ENCODE measurements at places on chromosomes 1 and 21.
A peak's percentile ranks its signal among the peaks of the same experiment; 100 is the strongest.

DNA sequence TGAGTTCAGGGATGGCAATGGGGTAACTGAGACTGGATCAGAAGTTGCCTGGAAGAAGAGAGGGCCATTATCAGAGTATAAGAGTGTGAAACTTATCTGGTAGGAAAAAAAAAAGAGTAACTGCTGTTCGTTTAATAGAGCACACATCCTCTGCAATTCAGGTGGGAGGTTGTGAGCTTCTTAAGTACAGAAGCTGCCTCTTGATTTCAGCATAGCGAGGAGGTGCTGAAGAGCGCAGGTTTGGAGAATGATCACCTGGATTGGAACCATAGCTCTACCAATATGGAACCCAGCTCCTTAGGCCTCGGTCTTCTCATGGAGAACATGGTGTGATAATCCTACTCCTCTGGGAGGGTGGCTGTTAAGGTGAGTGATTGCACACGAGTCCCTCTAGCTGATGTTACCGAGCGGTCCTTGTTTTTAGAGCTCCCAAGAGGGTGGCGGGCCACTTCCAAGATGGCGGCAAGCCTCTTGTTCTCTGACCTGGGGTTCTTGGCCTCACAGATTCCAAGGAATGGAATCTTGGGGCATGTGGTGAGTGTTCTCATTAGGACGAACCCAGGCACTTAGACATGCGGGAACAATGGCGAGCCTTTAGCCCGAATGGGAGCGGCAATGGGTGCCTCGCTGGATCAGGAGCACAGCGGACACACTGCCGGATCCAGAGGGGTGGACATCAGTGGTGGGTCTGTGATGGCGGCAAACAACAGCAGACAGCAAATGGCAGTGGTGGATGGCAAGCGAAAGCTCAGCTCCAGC lies 3.3 kb upstream of the MX1 start:
- no peak for DNase-seq

- DNase-seq = no peak
These were observed 11.9 kb downstream of the MTFR1L start for GRCh38 chr1:25831569-25832196.

DNA sequence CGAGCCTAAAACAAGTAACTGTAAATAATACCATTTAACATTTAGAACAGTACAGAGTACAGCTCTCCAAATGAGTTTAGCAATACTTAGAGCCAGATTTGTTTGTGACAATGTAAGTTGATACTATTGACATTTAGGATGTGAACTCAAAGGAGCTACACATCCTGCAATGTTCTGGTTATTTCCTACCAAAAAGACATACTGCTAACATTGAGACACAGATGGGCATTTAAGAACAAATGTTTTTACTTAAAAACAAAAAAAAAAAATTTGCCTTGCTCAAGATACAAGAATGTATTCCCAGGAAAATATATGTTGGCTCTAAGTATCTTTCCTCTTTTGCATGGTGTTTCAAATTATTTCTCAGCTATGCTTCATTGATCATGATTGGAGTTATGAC lies 1464.8 kb upstream of the PRMT6 start:
- no peak for DNase-seq

- DNase-seq = no peak
These were observed 8.5 kb downstream of the COLGALT2 start for GRCh38 chr1:184028854-184029623.

DNA sequence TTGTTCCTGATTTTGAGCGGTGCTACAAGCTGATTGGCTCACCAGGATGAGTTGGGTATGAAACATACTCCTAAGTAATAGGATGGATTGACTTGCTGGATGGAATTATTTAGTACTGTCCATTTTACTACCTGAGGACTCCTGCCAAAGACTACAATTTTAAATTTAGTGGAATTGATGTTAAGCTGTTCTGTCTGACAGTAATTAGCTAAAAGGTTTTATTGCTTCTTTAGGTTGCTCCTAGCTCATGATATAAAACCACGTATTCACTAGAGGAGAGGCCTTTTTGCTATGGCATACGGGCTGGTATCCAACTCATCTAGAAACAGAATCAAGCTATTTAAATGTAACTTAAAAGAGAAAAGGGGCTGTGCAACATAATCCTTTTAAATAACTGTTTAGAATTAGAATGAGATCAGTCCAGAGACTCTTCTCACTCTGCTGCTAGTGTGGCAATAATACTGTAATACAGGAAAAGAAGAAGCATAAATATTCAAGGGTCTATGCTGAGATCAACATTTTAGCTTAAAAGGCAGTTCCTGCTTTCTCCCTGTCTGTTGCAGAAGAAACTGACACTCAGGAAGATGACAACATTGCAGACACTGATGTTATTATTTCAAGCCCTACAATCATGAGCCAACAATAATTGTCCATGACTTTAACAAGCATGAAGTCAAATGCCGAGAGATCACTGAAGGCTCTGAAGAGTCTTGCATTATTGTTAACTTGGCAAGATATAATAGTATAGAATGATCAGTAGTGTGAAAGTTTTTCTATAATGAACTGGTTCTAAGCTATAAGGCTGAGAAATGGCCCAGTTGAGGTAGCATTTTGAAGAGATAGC lies 258.7 kb upstream of the ADGRL4 start:
- DNase-seq = no peak

DNA sequence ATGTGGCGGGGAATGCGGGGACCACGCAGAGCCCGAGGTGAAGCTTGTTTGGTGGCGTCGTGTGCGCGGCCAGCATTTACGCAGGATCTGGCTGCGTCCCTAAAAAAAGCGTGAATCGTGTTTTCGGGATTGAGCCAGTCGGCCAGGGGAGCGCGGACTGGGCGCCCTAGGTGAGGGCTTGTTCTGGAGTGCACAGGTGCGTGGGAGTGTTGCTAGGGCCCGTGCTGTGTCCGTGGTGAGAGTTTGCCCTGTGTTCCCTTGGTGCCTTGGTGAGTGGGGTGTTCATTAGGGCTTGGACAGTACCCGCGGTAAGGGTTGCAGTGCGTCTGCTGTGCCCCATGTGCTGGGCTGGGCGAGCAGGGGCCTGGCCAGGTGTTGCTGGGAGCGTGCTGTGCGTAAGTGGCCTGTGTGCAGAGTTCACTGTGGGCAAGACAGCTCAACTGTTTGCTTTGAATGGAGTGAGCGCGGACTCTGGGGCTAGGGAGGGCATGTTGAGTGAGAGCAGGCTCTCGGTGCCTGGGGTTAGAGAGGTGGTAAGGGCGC lies 673 bp downstream of the CD46 start:
- DNase-seq = peak; percentile 22

GRCh38 chr1:38235705-38236104 lies 189.1 kb upstream of the POU3F1 start:
- no peak for DNase-seq

DNA sequence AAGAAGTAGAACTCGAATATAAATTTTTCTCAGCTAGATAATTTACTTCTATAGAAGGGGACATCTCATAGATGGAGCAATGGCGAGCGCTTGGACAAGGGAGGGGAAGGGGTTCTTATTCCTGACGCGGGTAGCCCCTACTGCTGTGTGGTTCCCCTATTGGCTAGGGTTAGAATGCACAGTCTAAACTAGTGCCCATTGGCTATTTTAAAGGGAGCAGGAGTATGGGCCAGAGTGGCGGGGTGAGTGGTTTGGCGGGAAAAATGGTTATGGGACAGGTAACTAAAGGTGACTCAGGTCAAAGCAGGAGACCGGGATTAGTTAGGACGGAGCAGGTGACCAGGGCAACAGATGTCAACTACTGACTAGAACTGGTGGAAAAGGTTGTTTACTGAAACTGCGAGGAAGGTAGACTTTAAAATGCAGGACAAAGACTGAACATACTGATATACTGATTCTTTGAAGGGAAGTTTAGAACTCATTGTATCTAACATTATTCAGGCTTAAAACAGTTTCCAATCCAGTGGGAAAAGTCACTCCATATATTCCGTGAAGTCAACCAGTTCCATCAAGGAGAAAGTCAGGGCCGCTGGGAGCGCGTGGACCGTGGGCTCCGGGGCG lies 940 bp upstream of the ATAD3A start:
- DNase-seq = no peak
